ENCODE measurements at places on chromosomes 7 and 10.

DNA sequence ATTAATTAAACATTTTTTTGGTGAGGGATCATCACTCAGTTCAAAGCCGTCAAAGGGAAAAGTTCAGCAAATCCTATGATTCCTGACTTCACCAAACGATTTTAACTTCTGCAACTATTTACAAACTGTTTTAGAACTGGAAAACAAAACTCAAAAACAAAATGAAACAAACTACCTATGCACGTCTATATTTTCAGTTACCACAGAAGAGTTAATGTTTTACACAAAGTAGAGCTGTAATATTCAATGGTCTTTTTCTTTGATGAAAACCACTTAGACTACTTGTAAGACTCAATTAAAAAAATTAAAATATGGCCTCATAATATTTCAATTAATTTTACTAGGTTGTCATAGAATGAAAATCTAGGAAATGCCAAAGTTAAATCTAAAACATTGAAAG, 131.5 kb downstream of the ATE1 start:
- DNase-seq: no peak

- no peak for DNase-seq
Observed at GRCh38 chr10:5584895-5585516, 60.2 kb downstream of the CALML3 start.

DNA sequence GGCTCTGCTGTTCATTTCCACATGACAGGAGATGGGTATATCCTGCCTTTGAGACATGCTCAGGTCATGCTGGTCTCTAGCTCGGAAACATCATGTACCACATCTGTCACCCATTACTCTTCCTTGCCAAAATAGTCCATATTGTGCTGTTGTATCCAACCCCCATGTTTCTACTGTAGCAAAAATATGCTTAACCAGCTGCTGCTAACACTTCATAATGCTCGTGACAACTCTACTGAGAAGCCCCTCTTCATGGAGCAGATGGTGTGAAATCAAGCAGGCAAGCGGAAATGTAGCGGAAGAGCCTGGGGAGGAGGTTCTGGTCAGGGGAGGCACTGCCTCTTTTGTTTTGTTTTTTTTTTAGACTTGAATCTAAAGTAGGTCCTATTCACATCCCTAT, 82.9 kb downstream of the NPY start:
- DNase-seq: no peak

- DNase-seq: no peak
Observed at GRCh38 chr10:14240253-14241189, 90.2 kb downstream of the FRMD4A start.

- no peak for DNase-seq
Observed at GRCh38 chr7:134618756-134619530, 27.7 kb upstream of the BPGM start.

GRCh38 chr10:12644380-12645144, 295.2 kb downstream of the CAMK1D start:
- DNase-seq: no peak

DNA sequence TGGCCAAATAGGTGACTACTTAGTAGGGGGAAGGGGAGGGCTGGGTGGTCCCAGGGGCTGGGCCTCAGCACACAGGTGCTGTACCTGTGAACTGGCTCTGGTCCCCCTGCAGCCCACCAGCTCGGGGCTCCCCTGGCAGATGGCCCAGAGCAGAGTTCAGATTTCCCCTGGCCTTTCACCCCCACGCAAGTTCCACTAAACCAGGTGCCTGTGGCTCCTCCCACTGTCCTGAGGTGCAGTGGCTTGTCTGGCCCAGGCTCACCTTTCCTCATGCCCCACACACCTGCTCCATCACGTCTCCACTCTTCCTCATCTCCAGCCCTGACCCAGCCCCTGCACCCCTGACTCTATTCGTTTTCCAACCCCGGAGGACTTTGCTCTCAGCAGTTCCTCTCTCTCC, 47.3 kb upstream of the OPALIN start:
- no peak for DNase-seq

GRCh38 chr7:150365673-150366398, 2.8 kb upstream of the REPIN1 start:
- no peak for DNase-seq
